ENCODE measurements at places on chromosomes 11 and 22. TPM values are rescaled to one million over a fixed set of nuclear protein-coding genes. Genes with fewer than 3 reads are reported as not detected.

Gene CCDC73
- not detected for total RNA-seq

- DNase-seq, result no peak
Observed at GRCh38 chr11:76510060-76511047, 65.5 kb downstream of the EMSY start.

Gene MUS81
- 29.6 TPM for total RNA-seq

Gene CARD16
- total RNA-seq, result 18.7 TPM

Gene RTN4RL2
- total RNA-seq, result 0.16 TPM

DNA sequence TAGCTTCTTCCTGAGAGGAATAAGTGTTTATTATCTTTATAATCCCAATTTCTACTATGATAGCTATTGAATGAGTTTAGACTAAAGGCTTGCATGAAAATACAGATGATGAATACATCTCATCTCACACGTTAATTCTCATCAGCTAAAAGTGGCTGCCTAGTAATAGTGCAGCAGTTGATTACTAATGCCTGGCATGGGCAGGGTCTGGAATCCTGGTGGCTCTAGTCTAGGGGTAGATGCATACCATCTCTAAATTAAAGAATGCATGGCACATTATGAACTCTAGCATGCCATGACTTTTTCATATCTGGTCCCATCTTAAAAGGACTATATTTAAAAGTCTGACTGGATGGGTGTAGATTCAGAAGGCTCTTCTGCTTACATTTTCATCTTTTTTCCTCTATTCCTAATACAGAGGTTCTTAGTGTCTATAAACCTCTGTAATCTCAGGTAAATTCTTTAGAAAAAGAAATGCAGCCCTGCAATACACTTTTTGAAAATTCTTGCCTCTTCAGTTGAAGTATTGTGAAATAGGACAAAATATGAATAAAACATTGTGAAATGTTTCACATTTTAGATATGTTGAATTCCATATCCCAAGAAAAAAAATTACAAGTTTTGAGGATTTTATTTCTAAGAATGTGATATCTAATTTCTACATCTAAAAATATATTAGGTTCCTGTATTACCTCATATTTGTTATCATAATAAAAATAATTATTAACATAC is 187.6 kb downstream of the C11orf87 start:
- no peak for DNase-seq

GRCh38 chr11:23087407-23087806 is 227.1 kb upstream of the CCDC179 start:
- DNase-seq, result no peak
